ENCODE measurements at places on chromosomes 16 and 17.

DNA sequence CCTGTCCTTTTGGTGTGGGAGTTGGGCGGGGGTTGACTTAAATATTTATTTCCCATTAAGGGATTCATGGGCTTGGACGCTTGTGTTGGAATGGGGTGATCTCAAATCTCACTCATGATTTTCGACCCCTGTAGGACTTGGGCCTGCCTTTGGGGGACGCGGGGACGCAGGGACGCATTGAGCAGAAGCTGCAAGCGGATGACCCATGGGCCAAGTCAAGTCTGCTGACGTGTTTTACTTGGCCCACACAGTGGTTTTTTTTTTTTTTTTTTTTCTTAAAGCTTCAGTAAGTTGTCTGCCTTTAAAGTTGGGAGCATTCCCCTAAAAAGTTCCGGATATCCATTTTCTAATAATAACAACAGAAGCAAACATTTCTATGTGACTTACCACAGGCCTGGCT is 28.9 kb downstream of the CMIP start:
- no peak for DNase-seq

DNA sequence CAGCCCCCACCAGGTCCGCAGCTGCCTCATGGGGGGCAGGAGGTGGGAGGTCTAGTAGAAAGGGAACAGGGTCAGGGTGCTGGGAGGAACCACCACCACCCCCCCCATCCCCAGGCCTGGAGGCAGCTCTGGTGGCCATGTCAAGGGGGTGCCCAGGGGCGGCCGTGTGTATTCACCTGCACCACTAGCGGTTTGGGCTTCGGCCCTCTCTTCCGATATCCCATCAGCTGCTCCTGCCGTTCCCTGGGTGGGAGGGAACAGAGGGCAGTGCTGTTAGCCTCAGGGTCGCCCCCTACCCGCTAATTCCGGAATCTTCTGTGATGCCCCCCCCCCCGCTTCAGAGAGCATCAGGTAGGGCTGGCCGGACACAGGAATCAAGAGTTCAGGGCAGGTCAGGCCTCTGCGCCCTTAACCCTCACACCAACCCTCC is 3.8 kb downstream of the CBX4 start:
- DNase-seq: no peak

GRCh38 chr16:68200088-68200783 is 35.7 kb downstream of the ESRP2 start:
- DNase-seq: no peak

DNA sequence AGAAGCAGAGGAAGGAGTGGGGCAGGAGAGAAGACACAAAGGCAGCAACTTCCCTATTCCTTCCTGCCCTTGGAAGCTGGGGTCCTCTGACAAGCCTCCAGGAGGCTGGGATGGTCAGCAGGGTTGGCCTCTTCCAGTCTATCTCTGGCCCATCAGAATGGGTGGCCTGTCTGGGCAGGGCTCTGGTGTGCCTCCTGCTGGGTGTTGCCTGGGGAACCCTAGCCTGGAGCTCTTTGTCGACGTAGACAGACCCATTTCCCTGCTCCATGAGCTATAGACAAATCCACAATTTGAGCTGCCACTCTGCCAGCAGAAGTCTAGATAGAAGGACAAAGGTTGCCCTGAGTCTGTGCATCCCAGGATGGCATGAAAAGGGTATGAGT is 11.4 kb downstream of the IGFBP4 start:
- no peak for DNase-seq

GRCh38 chr16:76524356-76524755 is 247.2 kb downstream of the CNTNAP4 start:
- DNase-seq: no peak

DNA sequence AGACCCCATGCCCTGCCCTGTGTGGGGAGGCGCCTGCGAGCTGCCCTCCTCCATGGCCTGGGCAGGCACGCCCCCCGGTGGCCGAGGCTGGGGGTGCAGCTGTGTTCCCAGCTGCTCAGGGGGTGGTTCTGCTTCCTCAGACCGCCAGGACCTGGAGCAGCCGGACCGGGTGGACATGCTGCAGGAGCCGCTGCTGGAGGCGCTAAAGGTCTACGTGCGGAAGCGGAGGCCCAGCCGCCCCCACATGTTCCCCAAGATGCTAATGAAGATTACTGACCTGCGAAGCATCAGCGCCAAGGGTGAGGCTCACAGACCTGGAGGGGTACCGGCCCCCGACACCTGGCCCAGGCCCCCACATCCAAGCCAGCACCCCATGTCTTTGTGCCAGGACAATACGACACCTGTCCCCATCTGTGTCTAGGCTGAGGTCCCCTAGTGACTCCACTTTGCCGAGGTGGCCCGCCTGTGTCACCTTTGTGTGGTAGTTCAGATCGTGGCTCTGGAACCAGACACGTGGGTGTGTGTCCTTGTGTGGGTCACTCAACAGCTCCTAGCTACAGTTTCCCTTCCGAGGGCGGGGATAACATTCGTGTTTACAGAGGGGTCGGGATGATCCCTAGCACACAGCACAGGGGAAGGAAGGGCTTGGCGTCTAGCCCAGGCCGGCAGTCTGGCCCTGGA is 9.3 kb downstream of the GJD3 start:
- peak; percentile 87 for DNase-seq

DNA sequence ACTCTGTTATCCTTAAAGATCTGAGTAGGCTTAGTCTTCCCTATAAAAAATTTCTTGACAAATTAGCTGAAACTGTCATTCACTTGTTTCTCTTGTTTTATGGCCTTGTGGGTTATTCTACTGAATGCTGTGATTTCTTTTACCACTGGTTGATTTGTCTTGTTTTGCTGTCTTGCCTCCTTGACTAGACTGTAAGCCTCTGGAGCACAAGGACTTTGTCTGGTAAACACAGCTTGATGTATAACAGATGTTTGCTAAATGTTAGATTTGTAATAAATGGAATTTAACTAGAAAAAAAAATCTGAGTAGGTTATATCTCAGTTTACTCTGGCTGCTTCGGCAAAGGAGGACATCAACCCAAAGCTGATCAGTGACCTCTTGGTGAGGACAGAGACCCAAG is 21.6 kb downstream of the VAC14 start:
- DNase-seq: no peak
